Esophagus squamous epithelium (tissue), 5 donors: ENCODE measurements at places on chromosomes 3 and 15.

- no peak for DNase-seq
These were observed 265.5 kb downstream of the ZBBX start for GRCh38 chr3:167114619-167115018.

GRCh38 chr3:179558742-179559364 lies 3.9 kb upstream of the ACTL6A start:
- DNase-seq: no peak

DNA sequence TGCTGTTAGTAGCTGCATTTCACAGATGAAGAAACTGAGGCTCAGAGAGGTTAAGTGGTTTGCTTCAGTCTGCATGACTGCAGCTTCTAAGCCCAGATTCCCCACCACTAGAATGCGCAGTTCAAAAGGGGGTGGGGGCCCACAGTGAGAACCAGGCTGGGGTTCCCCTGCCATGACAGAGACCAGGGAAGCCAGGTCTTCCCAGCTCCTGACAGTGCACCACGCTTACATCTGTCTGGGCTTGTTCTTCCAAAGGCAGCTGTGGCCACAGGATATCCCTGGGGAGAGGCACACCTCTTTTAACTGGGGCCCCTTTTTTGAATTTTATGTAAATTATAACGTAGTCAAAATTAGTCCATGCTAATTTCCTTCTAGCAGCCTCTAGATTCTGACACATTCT lies 5.3 kb downstream of the PLEKHO2 start:
- DNase-seq: no peak

DNA sequence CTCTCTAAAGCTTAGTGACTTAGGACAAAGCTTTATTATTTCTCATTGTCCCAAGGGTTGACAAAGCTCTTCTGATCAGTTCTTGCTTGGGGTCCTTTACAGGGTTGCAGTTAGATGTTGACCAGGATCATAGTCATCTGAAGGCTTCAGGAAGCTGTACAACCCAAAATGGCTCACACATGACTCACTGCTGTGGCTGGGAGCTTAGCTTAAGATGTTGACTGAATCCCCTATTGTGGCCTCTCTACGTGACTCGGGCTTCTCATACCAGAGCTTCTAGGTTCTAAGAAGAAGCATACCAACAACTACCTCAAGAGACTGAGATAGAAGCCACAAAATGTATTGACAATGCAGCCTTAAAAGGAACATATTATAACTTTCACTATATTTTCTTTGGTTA lies 569.6 kb upstream of the ROBO2 start:
- no peak for DNase-seq

- no peak for DNase-seq
These were observed 98.6 kb downstream of the MESD start for GRCh38 chr15:80891006-80891405.

DNA sequence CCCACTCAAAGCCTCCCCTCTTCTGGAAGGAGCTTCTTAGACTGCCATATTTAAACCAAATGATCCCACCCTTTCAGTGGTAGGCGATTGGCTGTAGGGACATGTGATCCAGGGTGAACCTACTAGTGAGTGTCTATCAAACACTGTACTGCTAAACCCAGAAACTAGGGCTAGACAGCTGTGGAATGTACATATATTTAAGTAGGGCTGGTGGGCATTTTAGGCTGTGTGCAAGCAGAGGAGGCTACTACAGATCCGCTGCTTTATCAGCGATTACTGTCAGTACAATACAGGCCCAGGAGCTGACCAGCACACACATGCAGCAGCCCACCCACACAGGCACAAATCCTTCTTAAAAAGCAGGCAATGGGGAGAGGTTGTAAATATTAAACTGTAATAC lies 15.4 kb upstream of the LARP6 start:
- no peak for DNase-seq

DNA sequence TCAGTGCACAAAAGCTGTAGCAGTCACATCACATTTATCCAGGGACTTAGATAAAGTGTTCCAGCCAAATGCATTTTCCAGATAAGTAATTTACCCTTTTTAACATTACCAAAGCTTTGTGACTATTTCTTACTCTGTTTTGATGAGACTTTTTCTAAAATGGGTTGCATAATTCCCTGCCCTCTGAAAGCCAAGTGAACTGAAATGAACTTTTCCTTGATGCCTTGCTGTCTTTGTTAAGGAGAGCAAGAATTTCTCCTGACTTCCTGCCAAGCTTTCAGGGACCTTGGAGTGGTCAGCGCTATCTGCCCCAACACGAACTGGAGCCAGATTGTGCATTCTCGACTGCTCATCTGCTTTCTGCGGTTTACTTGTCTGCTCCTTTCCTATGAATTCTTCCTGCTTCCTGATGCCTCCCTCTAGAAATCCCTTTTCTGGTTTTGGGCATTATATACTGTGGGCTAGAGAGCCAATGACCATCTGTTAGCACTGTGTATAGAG lies 34.8 kb downstream of the EIF4E3 start:
- no peak for DNase-seq

GRCh38 chr15:70049701-70050301 lies 47.9 kb downstream of the TLE3 start:
- no peak for DNase-seq

- DNase-seq: no peak
These were observed 29.5 kb downstream of the B4GALT4 start for GRCh38 chr3:119211193-119211592.

- DNase-seq: no peak
These were observed 12.6 kb downstream of the PTH1R start for GRCh38 chr3:46890132-46890531.

- DNase-seq: no peak
These were observed 24.9 kb downstream of the HACL1 start for GRCh38 chr3:15576475-15576874.

DNA sequence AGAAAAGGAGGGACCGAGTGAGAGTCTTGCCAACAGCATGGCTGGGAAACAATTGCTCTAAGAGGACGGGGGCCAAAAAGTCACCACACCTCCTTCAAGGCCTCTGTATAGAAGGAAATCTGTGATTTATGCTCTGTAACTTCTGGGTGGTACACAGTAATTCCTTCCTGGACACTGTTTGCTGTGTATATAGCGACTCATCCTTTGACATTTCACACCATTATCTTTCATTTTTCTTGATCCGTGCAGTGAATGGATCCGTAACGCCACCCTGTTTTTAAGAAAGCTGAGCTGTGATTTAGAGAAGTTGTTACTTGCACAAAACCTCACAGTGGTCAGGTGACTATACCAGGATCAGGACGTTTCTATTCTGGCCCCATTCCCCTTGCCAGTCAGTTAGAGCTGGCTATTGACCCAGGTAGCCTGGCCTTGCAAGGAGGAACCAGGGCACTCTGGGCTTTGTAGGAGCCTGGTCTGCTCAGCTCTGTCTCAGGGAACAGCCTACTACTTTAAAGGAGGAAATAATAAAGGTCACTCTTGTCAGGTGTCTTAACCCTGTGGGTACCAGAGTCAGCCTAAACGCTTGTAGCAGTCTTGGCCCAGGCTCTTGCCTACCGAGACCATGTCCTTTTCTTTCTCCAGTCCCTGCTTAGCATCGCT lies 86.5 kb upstream of the MYZAP start:
- no peak for DNase-seq

DNA sequence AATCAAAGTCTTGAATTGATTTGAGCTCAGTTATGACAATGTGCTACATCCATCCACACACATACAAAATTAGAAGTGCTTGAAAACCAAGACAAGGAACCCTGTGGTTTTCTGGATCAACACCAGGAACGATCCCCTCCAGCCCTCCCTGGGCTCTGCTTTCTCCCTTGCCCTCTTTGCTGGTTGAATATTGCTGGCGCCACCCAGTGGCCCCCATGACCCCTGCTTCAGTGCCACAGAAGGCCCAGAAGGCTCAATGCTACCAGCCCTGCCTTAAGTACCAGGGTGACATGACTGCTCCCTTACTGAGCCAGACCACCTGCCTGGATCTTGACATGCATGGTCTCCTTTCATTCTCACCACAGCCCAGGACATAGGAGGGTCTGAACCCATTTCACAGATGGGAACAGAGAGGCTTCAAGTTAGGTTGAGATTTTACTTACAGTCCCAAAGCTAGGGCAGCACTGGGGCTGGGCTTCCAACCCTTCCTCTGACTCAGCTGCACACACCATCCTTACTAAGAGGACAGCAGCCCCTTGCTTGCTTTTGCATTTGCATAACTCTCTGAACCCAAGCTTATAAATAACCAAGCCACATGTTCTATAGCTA lies 15.0 kb downstream of the IL12A start:
- DNase-seq: no peak

- no peak for DNase-seq
These were observed 45.6 kb downstream of the NMD3 start for GRCh38 chr3:161266731-161267150.

DNA sequence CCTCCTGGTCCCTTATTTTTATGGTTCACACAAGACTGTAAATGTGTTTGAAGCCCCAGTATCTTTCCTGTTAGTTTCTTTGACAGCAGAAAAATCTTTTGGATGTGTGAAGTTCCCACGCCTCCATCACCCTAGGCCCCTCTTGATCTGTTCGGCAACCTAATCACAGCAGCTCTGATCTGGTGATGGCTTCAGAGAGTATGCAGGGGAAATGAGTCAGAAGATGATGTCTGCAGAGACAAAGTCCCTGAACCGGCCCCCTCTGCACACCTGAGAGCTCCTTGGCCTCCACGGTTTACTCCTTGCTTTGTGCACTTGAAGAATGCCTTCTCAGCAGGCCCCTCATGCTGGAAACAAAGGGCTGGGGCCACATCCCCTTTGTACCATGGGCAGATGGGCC lies 63.5 kb downstream of the CLDN11 start:
- DNase-seq: no peak

GRCh38 chr3:129429602-129430001 lies 1.2 kb upstream of the EFCAB12 start:
- no peak for DNase-seq

GRCh38 chr3:150697646-150698045 lies 6.1 kb downstream of the ERICH6 start:
- DNase-seq: no peak

- no peak for DNase-seq
These were observed 6.7 kb downstream of the LPCAT4 start for GRCh38 chr15:34360298-34360697.

GRCh38 chr15:80474224-80475215 lies 70.3 kb downstream of the ARNT2 start:
- DNase-seq: no peak

DNA sequence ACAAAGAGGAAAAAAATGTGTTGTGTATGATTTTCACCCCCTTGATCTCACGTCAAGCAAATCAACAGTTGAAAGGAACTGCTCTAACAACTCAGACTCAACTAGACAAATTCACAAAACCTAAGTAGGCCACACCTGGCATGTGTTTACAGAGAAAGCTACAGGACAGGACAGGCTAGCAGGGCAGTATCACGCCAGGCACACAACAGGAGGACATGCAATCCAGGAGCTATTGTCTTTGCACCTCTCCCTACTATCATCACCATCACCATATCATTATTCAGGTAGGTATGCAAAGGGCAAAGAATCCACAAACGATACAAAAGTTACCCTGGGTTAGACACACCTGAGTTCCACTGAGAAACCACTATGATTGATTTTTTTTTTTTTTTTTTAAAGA lies 86.4 kb downstream of the TBL1XR1 start:
- no peak for DNase-seq

DNA sequence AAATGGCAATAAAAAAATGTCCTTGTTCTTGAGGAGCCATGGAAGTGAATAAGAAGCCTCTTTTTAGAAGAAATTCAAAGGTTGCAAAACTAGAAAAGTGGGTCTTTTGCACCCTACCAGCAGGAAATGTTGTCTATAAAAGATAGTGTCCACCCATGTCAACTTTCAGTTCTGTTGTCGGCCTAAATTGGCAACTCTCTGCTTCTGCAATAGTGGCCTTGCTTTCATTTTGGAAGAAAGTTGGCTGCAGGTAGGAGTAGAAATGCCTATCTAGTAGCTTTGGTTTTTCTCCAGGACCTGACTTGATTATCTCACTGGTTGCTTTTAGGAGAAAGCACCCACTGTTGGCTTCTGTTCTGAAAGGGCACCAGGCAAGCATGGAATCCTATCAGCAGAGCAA lies 85.4 kb downstream of the TMEM108 start:
- no peak for DNase-seq

DNA sequence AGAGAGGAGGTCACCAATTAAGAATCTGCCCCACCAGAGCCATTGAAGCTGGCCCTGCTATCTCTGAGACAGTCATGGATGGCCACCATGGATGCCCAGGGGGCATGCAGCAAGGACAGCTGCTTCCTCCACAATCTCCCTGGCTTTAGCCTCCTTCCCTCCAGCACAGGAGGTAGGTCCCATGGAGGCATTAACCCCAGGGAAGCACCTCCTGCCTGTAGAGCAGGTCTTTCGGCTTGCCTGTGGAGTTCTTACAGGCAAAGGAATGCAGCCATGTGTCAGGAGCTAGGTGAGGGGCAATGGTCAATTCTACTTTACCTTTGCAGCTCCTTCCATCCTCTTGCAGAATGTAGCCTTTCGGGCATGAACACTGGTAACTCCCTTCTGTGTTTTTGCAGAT lies 93.8 kb downstream of the DUT start:
- no peak for DNase-seq
